ENCODE measurements at places on chromosomes 4 and X. TPM values are rescaled to one million over a fixed set of nuclear protein-coding genes. Genes with fewer than 3 reads are reported as not detected.

BEX2 gene
- total RNA-seq: 4.0 TPM

GRCh38 chrX:7746856-7747255 lies 96.1 kb upstream of the VCX start:
- DNase-seq: no peak

- no peak for DNase-seq
Measured at GRCh38 chr4:129282293-129282692, 186.3 kb downstream of the C4orf33 start.

DNA sequence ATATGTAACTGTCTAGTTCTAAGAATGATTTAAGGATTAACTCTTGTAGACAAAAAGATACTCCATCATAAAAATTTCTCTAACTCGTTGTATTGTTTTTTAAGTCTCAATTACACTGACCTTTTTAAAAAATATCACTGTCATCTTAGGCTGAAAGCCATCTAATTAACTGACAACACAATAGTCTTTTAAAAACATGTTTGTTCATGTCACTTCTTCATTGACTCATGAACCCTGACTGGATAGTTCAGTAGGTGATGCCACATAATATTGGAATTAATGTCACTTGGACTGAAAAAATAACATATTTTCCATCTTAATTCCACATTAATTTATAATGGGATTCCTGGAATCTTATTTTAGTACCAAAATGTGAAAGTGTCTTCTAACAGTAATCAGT lies 179.3 kb downstream of the ADGRL3 start:
- no peak for DNase-seq

Data from osteocyte (in vitro differentiated cells).